H4 (cell line): ENCODE measurements at places on chromosomes 6 and 20.

DNA sequence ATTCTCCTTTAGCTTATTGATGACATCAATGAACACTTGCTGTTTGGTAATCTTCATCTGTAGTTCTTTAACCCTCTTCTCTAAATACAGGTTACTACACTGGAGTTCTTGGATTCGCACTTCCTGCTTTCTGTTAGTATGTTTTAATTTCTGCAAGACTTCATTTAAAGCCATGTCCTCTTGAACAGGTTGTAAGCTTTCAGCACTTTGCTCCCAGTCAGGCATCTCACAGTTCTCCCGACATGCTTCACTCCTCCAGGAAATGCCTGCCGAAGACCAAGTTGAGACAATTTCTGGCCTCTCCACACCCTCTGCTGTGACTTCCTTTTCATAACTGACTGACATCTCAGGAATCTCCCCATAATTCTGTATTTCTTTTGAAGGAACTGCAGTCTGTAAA is 15.8 kb downstream of the CAGE1 start:
- no peak for DNase-seq

DNA sequence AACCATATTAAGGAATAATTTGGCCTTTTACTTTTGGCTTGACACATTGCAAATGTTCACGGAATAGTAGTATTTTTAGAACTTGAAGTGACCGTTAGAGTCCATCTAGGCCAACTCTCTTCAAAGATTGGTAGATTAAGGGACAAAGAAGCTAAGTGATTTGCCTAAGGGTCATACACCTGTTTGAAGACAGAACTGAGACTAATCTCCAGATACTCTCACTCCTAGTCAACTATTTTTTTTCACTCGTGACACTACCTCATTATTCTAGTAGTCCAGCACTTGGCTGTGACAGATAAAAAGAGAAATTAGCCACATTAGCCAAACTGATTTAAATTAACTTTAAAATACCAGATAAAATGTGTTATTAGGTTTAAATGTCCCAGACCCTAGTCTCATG is 10.6 kb downstream of the ACSS2 start:
- no peak for DNase-seq

- DNase-seq, result no peak
These were observed 90.0 kb downstream of the PERP start for GRCh38 chr6:138017166-138017757.

DNA sequence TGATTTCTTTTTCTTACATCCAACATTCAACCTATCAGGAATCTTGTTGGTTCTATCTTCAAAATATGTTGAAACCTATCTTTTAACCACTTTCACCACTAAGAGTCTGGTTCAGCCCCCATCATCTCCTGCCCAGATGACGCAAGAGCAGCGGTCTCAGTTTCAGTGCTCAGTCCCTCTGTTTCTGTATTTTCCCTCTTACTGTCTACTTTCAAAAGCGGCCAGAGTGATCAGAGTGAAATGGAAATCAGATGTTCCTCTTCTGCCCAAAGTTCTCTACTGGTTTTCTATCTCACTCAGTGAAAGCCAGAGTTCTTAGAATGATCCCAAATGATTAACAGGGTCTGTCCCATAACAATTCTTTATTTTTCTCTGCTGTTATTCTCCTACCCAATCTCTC is 147.9 kb upstream of the PDE7B start:
- DNase-seq, result no peak

GRCh38 chr20:56595746-56596475 is 33.2 kb upstream of the TFAP2C start:
- DNase-seq, result no peak

DNA sequence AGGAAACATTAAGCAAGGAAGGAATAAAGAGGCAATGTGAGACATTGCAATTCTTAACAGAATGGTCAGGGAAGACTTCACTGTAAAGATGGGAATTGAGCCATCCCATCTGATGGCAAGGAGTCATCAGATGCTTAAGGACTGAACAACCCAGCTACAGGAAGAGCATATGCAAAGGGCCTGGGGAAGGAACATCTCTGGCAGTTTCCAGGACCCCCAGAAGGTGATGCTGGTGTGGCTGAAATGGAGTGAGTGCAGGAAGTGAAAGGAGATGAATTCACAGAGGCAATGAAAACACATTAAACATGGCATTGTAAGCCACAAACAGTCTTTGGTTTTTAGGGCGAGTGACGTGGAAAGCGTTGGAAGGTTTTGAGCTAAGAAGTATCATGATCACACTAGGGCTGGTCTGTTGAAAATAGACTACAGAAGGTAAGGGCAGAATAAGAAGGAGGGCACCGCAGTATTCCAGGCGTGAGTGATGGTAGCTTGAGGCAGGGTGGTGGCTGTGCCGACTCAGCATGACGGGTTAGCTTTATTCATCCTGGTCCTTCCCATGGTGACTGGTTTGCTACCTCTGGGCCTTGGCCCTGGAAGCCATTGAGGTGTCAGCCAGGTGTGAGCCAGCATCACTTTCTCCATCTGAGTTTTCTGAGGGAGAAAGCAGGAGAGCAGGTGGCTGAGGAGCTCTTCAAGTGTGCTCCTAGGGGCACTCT is 6.8 kb downstream of the BTN2A1 start:
- DNase-seq, result no peak

GRCh38 chr6:168134560-168135201 is 55.7 kb upstream of the FRMD1 start:
- DNase-seq, result no peak

GRCh38 chr6:30206799-30207618 is 6.2 kb downstream of the TRIM26 start:
- DNase-seq, result no peak

DNA sequence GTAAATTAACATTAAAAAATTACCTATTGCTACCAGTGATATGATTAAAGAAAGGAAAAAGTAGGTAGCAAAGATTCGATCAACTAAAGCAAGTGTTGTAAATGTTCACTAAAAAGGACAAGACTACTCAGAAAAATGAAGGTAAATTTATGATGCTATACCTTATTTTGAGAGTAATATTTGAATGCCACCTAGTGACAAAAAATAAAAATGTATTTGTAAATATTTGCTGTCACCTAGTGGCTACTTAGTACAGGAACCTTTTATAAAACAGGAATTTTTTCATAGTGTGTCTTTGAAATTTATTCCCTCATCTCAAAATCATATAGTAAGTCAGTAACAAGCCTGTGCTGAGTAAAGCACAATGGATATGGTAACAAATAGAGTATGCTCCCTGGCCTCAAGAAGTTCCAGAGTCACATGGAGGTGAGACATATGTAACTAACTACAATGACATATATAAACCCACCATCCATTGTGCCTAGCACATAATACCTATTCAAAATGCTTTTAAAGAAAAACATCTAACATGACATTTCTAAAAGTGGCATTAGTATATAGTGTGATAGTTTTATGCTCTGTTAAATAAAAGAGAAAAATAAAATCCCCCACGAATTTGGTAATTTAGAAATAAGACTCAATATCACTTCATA is 193.1 kb upstream of the SIM1 start:
- DNase-seq, result peak; percentile 10

GRCh38 chr6:168607272-168608112 is 166.5 kb downstream of the SMOC2 start:
- DNase-seq, result no peak

GRCh38 chr6:99590728-99591672 is 15.6 kb upstream of the PRDM13 start:
- no peak for DNase-seq

GRCh38 chr6:142845624-142846458 is 99.1 kb downstream of the HIVEP2 start:
- DNase-seq, result peak; percentile 69

DNA sequence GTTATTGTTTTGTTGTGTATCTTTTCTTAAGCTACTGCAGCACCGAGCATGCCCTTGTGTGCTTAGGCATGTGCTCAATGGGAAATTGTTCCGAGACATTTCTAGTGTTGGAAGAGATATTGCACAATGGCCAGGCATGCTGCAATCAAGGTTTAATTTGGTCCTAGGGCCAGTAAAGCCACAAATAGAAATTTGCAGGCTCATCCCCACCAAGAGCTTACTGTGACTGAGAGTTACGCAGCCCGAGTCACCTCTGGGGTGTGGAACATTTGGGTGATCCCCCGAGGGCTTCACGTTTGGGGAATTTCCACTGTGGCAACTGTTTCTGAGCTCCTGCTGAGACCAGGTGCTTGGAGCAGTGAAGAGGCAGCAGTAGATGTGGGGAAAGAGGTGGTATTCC is 65.8 kb downstream of the ADTRP start:
- DNase-seq, result no peak

- no peak for DNase-seq
These were observed 20.7 kb upstream of the IGF2R start for GRCh38 chr6:159948199-159948598.

- DNase-seq, result no peak
These were observed 57.2 kb upstream of the PCSK2 start for GRCh38 chr20:17169585-17170136.

DNA sequence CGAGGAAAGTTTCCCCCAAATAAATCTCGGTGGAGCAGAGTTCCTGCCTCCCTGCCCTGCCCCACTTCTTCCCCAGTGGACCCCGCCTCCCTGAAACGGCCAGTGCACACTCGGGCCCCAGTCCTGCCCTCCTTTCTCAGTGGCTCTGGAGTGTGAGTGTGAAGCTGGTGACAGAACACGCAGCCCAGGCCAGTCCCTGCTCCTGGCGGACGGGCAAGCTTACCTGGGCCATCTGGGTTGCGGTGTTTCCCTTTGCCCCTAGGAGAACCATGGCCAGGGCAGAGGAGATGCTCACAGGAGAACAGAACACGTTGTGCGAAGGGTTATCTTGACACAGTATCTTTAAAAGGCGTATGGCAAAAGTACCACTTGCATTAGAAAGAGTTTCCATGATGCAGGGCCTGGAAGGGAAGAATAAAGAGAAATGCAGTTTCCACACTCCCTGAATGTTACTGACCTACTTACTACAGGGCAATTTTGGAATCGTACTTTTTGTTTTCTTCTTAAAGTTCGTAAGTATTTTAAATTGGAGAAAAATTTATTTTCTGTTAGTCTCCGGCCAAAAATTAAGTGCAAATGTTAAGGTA is 2.8 kb downstream of the SERPINB9 start:
- no peak for DNase-seq

DNA sequence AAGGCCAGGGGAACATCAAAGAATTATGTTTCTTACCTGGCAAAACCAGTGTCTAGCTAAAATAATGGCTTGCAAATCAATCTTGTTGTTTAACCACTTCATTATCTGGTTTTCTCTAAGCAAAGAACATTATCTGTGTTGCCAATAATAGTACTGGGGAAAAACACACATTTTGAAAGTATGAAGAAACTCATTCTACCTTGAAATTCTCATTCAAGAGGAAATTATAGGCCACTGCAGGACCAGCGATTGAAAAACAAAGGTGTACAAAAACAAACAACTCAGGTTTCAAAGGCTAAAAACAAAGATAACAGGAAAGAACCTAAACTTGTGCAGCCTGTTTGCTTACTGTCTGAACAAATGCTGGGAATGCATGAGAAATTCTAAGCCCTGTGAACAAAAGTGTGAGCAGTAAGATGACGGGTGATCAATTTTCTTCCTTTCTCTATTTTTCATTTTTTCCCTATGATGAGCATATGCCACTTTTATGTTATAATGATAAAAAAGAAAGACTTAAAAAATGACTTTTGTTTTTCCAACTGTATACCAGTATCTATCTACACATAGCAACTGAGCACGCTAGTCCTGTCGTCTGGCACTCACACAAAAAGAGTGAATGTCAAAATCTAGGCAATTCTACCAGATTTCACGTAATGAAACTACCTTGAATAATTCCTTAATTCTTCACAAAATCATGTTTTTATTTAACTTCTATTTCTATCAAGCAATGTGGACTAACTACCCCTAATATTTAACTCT is 117.9 kb downstream of the SGK1 start:
- no peak for DNase-seq

GRCh38 chr6:39416728-39417127 is 94.2 kb upstream of the KCNK16 start:
- peak; percentile 98 for DNase-seq

- DNase-seq, result peak; percentile 30
These were observed 234.9 kb upstream of the MCHR2 start for GRCh38 chr6:100228834-100229441.

DNA sequence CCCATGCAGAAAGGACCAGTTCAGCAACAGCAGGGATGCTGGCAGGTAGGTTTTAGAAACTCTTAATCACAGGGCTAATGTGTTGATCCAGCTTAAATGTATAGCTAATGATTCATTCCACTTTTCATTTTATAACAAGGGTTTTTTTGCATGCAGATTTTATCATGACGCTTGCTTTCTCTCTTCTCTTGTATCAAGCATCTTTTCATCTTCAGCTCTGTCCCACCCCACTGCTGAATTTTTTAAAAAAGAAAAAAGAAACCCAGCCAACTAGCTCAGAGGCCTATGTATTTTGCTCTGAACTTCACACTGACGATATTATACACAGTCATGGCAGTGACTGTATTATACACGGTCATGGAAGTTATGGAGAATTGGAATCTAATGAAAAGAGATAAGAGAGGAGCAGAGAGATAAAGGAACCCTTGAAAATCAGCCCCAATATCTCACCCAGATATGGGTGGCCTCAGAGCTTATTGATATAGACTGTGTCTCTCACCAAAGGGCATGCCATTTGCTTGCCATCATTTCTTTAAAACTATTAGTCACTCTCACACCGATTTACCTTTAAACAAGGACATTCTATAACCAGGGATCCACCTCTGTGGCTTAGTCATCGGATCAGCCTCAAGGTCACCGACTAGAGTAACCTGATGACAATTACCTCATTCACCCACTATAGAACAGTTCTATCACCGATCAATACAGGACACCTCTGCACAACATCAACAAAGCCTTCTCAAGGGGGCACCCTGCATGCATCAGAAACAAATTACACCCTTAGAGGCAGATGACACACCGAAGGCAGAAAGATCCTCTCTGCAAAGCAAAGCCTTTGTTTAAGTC is 222.0 kb downstream of the ATXN1 start:
- no peak for DNase-seq

DNA sequence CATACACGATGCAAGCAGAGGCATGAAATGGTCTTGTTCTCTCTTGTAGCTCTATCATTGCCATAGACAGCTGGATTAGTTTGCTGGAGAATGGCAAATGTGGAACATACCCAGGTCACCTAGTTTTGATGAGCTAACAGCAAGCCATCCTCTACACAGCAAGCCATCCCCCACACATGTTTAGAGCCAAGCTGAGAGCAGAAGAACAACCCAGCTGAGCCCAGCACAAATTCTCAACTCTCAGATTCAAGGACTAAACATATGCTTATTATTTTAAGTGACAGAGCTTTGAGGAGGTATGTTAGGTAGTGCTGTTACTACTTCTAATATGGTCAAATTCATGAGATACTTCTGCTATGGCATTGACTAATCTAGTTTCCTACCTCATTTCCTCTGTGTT is 230.3 kb downstream of the OTOR start:
- no peak for DNase-seq

GRCh38 chr20:2521369-2522305 is 12.9 kb upstream of the ZNF343 start:
- DNase-seq, result no peak

GRCh38 chr6:32190911-32191677 is 1.1 kb upstream of the PBX2 start:
- no peak for DNase-seq

GRCh38 chr20:44702776-44703175 is 12.4 kb upstream of the CCN5 start:
- peak; percentile 88 for DNase-seq

GRCh38 chr6:4270001-4270400 is 134.6 kb upstream of the ECI2 start:
- DNase-seq, result no peak

GRCh38 chr6:3341467-3341866 is 82.7 kb downstream of the PSMG4 start:
- peak; percentile 50 for DNase-seq
